NCI-H226 (cell line): ENCODE measurements at places on chromosomes 13 and 19.
A peak's percentile ranks its signal among the peaks of the same experiment; 100 is the strongest.

DNA sequence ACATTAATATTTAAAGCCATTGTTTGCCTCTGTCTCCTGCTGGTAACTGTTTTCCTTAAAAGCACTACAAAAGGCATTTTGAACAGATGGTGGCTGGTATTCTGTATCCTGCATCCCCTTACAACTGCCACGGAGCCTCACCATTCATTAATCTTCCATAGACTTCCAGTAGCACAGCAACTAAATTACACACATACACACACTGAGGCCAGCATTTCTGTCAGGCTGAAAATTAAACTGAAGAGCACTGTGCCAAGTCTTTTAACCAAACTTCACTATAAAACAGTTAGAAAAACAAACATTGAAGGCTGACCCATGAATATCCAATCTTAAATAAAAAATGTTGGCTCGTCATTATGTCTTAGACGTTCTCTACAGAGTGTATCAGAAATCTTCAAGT is 697.8 kb downstream of the DACH1 start:
- DNase-seq = no peak

DNA sequence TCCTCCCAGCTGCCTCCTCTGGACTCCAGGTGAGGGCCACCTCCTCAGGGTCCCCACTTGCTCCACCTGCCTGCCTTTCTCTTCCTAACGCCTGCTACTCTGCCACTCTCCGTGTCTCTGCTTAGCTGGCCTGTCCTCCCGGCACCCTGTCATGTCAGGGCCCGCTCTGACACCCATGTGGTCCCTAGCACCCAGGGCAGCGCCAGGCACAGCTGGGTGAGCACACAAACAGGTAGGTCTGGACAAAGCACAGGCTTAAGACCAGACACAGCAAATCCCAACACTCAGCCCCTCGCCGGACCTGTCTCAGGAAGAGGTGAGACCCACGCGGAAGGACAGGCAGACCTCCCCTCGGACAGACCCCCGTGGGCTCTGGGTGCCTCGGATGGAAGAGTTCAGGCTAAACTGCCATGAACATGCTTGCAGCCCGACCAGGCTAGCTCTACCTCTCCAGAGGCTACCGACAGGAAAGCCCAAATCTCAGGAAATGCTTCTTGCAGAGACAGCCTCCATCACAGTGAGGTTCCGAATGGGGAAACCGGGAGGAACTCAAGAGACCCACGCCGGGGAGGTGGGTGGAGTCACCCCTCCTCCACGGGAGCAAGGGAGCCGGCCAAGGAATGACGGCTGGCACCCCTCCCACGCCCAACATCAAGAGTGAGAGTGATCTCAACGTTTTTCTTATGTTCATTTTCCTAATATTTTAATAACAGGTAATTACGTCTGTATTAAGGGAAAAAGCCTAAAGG is 12.5 kb downstream of the ZNF787 start:
- DNase-seq = no peak

GRCh38 chr19:3189702-3190469 is 4.2 kb downstream of the NCLN start:
- no peak for DNase-seq

GRCh38 chr19:8224394-8225145 is 15.4 kb downstream of the CERS4 start:
- no peak for DNase-seq

GRCh38 chr19:10719466-10719961 is 1.6 kb downstream of the DNM2 start:
- no peak for DNase-seq

DNA sequence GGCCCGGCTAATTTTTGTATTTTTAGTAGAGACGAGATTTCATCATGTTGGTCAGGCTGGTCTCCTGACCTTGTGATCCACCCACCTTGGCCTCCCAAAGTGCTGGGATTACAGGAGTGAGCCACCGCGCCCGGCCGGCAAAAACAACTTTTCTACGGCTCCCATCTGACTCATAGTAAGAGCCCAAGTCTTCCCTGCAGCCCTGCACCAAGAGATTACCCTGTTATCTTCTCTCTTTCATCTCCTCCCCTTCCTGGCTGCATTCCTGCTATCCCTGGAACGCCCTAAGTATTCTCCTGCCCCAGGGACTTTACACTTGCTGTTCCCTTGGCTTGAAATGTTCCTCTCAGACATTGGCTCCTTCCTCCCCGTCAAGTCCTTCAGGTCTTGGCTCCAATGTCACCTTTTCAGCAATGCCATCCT is 6.6 kb downstream of the AP2S1 start:
- peak; percentile 89 for DNase-seq

- DNase-seq = no peak
Measured at GRCh38 chr19:19719798-19720197, 13.1 kb downstream of the ZNF14 start.

DNA sequence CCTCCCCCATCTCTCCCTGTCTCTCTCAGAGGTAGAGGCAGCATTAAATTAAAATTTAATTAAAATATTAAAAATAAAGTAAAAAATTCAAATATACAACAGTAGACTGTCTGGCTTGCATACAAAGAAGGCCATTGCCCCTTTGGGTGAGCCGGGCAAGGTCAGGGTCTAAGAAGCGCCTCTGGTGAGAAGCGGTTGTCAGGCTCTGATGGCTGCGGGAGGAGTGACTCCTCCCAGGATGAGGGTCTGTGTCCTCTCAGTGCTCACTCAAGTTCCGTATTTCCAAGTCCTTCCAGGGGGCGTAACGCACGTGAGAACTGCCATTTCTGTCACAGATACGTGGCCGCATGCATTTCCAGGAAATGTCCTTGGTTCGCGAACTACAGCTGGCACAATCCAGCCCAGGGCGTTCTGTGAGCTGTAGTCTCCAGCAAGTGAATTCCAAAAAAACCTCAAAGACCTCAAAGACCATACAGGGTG is 737 bp upstream of the ZNF181 start:
- DNase-seq = no peak

DNA sequence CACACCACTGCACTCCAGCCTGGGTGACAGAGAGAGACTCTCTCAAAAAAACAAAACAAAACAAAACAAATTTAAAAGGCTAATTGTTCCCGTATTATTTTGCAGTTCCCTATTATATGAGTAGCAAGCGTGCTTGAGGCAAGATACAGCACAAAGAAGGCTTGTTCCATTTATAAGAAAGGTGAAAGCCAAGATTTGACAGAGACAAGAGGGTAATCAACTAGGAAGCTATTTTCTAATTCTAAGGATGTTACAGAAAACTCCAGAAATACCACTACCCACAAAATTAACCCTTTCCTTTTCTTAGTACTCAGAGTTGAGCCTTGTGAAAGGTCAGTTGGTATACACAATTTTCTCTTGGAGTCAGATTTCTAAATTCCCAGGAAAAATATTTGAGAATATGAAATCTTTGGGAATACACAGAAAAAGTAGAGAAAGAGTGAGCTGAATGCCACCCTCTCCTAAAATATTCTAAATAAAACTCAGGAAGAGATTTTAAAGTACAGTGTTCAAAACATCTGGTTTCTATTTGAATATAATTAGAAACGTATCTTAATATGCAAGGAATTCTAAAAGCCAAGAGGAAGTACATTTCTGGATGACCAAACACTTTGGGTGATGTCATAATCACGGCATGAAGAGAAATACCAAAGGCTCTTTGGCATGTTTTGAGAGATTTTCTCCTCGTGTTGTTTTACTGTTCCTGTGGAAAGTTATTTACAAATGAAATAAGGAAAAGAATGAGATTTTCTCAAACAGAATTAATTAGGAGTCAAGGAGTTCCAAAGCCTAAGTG is 63.0 kb upstream of the FLT1 start:
- DNase-seq = no peak

- DNase-seq = peak; percentile 95
Measured at GRCh38 chr19:45424191-45425058, 708 bp upstream of the ERCC1 start.

DNA sequence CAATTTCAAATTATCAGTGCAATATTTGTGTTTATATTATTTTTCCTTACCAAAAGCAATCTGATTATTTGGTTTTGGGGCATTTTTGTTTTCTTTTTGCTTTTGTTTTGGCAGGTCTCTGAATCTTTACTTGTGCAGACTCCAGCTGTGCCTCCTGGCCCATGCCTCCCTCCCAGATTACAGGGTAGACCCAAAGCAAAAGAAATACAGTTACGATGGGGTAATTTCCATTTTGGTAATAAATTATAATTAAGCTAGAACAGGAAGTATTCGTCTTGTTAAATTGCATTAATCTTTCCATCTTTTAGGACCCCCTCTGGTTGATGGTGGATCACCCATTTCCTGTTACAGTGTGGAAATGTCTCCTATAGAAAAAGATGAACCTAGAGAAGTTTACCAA is 29.2 kb upstream of the MLNR start:
- DNase-seq = no peak

- DNase-seq = no peak
Measured at GRCh38 chr13:40390401-40390916, 276.0 kb downstream of the FOXO1 start.

DNA sequence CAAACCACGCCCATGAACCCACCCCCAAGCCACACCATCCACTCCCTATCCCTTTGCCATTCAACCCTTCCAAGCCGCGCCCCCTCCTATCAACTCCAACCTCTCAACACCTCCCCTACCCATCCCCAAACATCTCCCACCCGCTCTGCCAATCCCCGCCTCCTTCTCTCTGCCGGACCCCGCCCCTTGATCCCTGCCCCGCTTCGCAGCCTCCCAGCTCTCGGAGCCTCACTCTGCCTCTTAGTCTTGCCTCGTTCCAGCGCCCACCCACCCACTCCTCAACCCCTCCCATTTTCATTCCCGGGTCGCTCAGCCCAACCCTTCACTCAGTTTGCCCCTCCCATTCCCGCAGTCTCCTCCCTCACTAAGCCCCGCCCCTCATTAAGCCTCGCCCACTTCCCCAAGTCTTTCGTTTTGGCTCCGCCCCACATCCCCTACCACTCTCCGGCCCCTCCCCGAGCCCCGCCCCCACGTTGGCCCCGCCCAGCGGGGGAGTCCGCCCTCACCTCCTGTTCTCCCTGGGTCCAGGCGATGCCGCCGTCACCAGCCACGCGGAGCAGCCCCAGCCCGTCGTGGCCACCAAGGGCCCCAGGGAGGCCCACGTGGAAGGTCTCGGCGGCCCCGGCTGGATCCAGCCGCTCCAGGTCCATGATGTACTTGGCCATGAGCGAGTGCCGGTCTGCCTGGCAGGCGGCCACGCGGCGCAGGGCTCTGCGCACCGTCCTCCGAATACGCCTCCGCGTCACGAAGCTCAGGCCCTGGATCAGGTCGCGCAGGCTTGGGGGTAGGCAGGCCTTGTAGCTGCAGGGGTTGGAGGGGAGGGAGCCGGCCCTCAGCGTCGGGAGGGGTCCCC is 5.7 kb downstream of the JAK3 start:
- peak; percentile 75 for DNase-seq

DNA sequence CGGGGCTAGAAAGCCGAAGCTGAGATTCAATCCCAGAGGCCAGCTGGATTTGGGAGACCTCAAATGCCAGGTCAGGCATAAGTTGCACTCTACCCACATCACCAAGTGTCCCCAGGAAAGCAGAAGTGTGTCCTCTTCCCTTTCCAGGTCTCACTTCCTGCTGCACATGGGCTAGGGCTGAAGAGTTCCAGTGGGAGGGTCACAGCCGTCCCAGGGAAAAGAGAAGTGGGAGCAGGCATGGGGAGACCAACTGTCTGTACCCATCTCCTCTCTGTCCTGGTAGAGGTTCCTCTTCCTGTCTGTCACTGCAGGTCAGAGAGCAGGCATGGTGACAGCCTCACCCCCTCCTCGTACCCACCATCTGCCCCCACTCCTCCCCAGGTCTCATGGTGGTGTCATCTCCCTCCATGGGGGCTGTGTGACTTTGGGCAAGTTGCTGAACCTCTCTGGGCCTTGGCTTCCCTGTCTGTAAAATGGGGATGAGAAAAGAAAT is 14.8 kb downstream of the AXL start:
- no peak for DNase-seq

DNA sequence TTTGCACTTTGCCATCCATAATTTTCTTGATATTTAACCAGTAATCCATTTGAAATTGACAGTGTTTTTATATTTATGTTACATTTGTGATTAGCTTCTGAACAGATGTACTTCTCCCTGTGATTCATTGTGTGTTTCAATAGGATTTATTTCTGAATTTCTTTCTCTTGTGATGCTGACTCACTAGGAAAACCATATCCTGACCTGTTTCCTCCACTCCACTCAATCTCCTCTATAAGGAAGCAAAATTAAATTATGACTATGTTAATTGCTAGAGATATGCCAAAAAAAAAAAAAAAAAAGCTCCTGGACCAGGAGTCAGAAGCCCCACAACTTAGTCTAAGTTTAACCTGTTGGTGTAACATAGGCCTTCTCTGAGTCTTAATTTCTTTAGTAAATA is 614.6 kb upstream of the SPRY2 start:
- DNase-seq = no peak

- DNase-seq = peak; percentile 44
Measured at GRCh38 chr13:113848431-113849260, 15.2 kb downstream of the GAS6 start.

GRCh38 chr19:21028969-21029268 is 8.5 kb downstream of the ZNF430 start:
- no peak for DNase-seq

GRCh38 chr19:38197937-38198704 is 25.9 kb downstream of the DPF1 start:
- DNase-seq = no peak

DNA sequence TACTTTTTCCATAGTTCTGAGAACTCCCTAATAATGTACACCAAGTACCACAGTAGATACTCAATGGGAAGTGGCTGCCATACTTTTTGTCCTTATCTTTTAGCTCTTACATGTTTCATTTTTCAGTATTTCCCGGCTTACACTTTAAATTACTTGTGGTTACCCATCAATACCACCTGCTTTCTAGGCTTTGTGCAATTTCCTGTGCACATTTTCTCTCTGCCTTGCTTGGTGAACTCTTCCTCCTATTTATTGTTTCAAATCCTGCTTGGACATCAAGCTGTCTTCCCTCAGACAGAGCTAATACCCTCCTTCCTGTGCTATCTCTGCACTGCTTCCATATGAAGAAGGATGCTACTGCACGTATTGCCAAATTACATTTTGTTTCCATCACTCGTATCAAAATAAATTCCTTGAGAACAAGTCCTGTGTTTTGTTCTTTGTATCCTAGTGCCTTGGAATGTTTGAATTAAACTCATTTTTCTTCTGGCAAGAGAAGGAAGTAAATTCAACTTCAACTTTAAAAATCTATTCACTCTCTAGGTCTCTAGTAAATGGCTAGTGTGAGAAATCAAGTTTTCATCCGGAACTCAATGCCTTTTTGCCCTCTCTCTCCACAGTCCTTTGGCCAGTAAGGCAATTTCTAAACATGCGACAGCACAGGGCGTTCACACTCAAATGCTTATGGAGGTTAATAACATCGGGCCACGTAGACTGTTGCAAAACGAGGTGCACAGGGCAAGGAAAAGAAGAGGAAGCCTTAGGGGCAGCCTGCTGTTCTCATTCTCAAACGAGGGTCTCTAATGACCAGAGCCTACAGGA is 5.6 kb downstream of the ZAR1L start:
- DNase-seq = no peak

DNA sequence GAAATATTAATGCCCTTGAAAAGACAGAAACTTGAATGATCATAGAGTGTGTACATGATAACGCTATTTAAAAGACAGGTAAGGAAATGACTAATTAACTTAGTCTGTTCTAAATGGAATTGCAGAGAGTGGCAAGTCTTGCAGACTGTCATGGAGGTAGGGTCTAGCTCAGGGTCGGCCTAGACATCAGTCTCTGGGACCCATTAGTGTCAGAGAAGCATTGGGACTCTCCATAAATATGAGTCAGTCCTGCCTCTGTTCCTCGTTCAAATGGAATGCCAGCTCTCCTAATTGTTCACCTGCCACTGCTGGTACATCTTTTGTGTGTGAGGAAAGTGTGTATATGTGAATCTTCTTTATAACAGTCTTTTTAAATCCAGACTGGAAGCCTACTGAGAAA is 28.0 kb downstream of the PCDH20 start:
- no peak for DNase-seq

- DNase-seq = peak; percentile 48
Measured at GRCh38 chr19:42253245-42254088, 1.5 kb downstream of the ERF start.
